ENCODE measurements at places on chromosomes 5 and 9.
A peak's percentile ranks its signal among the peaks of the same experiment; 100 is the strongest.

GRCh38 chr9:136977649-136978072, 357 bp downstream of the PTGDS start:
- no peaks in the 10 kb centered on the region for H3K27me3 ChIP-seq
- peak overlapping the region; percentile 86 for H3K4me3 ChIP-seq
- no peak overlapping the region for H3K27ac ChIP-seq
- H3K4me1 ChIP-seq: peaks cover 24% of the 10 kb centered on the region

DNA sequence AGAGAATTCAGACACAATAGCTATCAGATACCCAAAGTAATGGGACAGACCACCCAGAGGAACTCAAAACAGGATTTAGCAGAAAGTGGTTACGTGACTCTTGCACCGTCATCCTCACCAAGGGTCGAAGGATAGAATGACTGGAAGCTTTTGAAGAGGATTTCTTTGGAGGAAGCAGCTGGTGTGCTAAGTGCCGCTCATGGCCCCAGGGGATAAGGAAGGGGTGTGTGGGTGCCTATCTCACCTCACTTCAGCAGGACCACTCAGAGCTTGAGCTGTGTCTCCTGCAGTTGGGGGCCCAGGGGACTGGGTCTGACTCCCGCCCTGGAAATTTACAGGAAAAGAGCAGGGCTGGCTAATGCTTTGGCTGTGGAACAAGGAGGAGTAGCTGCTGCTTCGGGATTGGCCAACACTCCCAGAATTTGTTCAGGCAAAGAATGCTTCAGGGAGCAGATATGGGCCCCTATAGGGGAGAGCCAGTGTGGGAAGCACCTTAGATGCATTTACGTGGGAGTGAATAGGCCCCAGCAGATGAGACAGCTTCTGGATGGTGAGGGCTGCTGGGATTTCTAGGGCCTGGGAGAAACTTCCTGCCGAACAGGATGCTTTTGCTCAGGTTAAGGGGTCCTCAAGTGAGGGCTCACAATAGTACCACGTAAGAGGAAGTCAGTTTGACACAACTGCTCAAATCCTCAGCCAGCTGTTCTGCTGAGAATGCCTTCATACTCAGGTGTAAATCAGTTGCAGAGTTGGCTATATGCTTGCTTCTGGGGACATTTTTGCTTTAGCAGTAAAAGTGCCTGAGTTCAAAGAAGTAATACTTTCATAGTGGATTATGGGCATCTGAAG, 29.1 kb upstream of the TOMM5 start:
- H3K4me3 ChIP-seq: no peak overlapping the region
- peaks cover 42% of the 10 kb centered on the region for H3K27me3 ChIP-seq
- H3K4me1 ChIP-seq: peaks cover 8% of the 10 kb centered on the region
- no peak for DNase-seq

- no peak overlapping the region for H3K27ac ChIP-seq
- H3K4me3 ChIP-seq: no peak overlapping the region
- H3K4me1 ChIP-seq: no peaks in the 10 kb centered on the region
- no peaks in the 10 kb centered on the region for H3K27me3 ChIP-seq
Measured at GRCh38 chr9:94097788-94098414, 13.6 kb downstream of the PTPDC1 start.

DNA sequence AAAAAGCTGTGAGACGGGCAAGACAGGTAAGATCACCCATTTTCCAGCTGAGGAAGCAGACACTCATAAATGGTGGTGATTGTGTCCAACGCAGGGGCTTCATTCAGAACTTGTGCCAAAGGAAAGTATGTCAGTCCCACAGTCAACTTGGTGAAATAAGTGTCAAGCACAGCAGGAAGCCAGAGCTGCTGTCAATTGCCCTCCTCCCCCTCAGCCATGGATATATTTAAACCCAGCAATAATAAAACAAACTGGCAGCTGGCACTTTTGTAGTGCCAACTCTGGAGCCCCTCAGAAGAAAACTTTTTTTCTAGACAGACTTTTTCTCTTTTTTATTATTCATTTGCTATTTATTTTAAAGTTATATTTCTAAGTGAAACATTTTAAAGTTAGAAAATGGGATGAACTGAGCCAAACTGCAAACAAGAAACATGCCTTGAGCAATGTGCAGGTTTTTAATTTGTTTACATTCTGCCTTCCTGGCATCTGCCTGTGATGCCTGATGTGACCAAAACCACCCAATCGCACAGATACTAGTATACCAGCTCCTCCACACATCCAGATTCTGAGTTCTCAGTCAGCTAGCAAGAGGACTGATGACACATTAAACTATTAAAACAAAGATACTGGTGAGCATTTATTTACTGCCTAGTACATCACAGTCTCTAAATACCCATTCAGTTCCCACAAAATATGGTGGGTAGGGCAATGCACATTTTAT, 17.0 kb downstream of the DMAC1 start:
- no peak for DNase-seq
- H3K4me1 ChIP-seq: peaks cover 9% of the 10 kb centered on the region
- H3K4me3 ChIP-seq: no peak overlapping the region
- peaks cover 5% of the 10 kb centered on the region for H3K27me3 ChIP-seq
- peaks cover 2% of the 10 kb centered on the region for H3K36me3 ChIP-seq
- H3K27ac ChIP-seq: no peak overlapping the region

GRCh38 chr5:119410448-119411159, 41.7 kb upstream of the HSD17B4 start:
- H3K4me1 ChIP-seq: peaks cover 17% of the 10 kb centered on the region
- DNase-seq: no peak
- H3K4me3 ChIP-seq: no peak overlapping the region
- H3K27ac ChIP-seq: no peak overlapping the region
- H3K27me3 ChIP-seq: no peaks in the 10 kb centered on the region

DNA sequence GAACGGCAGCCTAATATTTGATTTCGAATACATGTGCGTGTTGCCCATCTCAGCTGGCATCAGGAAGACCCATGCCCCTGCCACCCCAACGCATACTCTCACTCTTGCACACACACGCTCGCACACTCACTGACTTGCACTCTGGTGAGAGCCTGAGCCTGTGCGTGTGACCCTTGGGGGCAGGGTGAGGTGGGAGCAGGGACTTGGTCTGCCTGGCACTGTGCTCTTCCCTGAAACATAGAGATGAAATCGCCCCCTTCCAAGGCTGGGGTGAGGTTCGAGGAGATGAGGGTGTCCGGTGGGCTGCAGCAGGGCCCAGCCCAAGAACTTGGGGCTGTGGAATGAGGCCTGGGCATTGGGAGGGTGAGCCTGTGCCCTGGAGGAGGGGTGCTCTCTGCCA, 1.2 kb downstream of the LCN9 start:
- no peak overlapping the region for H3K4me3 ChIP-seq
- H3K4me1 ChIP-seq: no peaks in the 10 kb centered on the region
- peaks cover 4% of the 10 kb centered on the region for H3K27me3 ChIP-seq
- H3K36me3 ChIP-seq: no peaks in the 10 kb centered on the region
- no peak for DNase-seq

GRCh38 chr5:36875051-36875789, 1.3 kb upstream of the NIPBL start:
- no peaks in the 10 kb centered on the region for H3K36me3 ChIP-seq
- no peaks in the 10 kb centered on the region for H3K27me3 ChIP-seq
- DNase-seq: peak; percentile 47
- H3K4me3 ChIP-seq: peak overlapping the region; percentile 96
- H3K27ac ChIP-seq: peak overlapping the region; percentile 98
- H3K4me1 ChIP-seq: peaks cover 33% of the 10 kb centered on the region

DNA sequence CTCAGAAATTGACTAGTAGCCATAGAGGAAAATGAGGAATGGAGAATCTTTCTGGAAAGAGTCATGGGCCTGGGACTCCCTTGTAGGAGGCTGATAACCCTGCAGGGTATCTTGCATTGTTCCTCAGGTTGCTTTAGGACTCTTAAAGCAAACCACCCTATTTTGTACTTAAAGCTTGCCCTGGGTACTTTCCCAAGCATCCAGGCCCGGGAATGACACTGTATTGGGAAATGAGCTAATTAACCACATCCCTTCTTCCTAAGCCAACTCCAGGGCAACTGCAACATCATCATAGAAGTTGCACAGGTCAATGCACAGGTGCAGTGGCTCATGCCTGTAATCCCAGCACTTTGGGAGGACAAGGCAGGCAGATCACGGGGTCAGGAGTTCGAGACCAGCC, 55.9 kb downstream of the UGCG start:
- H3K27ac ChIP-seq: no peak overlapping the region
- H3K4me1 ChIP-seq: peaks cover 11% of the 10 kb centered on the region
- no peaks in the 10 kb centered on the region for H3K36me3 ChIP-seq
- no peak overlapping the region for H3K4me3 ChIP-seq

DNA sequence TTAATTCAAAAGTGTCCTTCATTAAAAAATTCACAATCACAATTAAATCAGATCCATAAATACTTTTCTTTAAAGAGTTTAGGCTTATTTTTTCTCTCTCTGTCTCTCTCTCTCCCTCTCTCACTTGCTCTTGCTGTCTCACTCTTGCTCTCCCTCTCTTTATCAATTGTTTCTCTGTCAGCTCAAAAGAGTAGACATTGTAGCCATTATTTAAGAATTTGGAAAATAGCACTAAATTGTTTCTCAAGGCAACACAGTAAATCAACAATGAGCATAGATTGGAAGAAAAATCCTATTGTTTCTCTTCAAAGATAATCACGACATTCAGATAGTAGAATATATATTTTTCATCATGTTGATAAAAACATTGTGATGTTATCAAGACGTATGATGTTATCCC, 1114.0 kb downstream of the PTPRD start:
- no peak overlapping the region for H3K4me3 ChIP-seq
- H3K27me3 ChIP-seq: no peaks in the 10 kb centered on the region
- H3K27ac ChIP-seq: no peak overlapping the region
- DNase-seq: no peak

- H3K27ac ChIP-seq: peak overlapping the region; percentile 94
- no peak for DNase-seq
- H3K36me3 ChIP-seq: peaks cover 6% of the 10 kb centered on the region
Measured at GRCh38 chr9:121357011-121357410, 13.0 kb downstream of the STOM start.

DNA sequence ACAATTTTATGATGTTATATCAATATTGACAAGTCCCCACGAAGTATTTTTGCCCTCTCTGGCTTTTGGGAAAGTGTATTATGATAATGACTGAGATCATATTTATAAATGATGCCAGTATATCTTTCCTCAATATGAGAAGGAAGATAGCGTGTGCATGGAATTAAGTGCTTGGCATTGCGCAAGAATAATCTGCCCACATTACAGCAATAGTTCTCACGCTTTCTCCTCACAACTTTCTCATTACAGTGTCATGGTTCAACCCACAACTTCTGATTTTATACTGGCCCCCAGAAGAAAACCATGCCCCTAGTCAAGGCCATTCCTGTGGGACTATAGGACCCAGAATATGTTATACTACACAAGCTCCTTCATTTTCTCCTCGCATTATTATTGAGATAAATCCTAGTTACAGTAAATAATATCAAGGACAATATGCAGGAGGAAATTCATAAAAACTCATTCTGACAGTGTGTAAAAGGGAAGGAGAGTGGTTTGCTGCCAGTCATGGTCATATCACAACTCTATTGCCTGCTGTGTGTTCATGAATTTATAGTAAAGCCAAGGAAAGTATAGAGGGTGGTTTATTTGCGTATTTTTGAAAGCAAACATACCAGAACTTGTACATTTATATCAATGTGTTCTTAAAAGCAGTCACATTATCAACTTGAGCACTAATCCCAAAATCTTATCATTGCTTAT, 114.1 kb downstream of the PIK3R1 start:
- no peaks in the 10 kb centered on the region for H3K4me1 ChIP-seq
- peaks cover 2% of the 10 kb centered on the region for H3K36me3 ChIP-seq
- no peak overlapping the region for H3K4me3 ChIP-seq
- peaks cover 10% of the 10 kb centered on the region for H3K27me3 ChIP-seq

DNA sequence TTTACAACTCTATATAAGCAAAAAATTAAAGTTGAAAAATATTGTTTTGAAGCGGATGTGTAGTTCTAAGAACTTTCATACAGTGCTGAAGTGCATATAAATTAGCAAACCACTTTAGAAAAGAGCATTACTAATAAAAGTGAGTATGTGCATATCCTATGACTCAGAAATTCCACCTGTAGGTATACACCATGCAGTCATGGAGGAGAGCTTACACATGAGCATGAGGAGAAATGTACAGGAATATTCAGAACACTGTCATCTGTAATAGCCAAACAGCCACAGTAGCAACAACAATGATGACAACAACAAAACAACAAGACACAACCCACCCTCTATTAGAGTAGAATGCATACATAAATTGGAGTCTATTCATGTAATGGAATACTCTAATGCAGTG, 138.2 kb upstream of the ARRDC3 start:
- H3K36me3 ChIP-seq: no peaks in the 10 kb centered on the region
- H3K27me3 ChIP-seq: peaks cover 9% of the 10 kb centered on the region
- peaks cover 2% of the 10 kb centered on the region for H3K4me1 ChIP-seq
- no peak overlapping the region for H3K4me3 ChIP-seq
- DNase-seq: no peak

DNA sequence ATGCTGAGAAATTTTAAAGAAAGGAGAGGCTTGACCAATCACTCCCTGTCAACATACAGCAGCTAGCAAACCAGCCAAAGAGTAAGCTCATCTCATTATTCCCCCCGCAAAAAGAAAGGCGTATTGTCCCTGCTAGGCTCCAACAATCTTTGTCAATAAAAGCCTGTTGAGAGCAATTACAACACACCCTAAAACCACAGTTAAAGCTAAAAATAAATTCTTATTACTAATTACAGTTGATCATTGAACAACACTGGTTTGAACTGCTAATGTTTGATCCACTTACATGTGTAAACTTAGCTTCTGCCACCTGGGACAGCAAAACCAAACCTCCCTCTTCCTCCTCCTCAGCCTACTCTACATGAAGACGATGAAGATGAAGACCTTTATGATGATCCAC, 151.2 kb downstream of the TSSK1B start:
- peaks cover 3% of the 10 kb centered on the region for H3K4me1 ChIP-seq
- no peaks in the 10 kb centered on the region for H3K27me3 ChIP-seq
- DNase-seq: no peak
- H3K27ac ChIP-seq: no peak overlapping the region
- H3K4me3 ChIP-seq: no peak overlapping the region
- H3K36me3 ChIP-seq: no peaks in the 10 kb centered on the region

DNA sequence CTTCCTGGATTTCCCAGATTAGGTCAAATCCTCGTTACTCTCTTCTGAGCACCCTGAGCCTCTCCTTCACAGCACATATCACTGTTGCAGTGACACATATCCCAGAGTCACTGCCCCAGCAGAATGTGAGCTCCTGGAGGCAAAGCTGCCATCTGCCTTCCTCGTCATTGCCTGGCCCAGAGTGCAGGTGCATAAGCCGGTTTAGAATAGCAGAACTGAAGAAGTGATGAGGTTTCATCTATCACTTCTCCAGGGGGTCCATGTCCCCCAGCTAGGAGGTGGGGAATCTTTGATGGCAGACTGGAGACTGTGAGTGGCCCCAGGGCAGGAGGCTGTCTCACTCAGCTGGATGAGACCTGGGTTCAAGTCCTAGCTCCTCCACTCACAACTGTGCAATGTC, 25.8 kb downstream of the NIPAL4 start:
- H3K27me3 ChIP-seq: no peaks in the 10 kb centered on the region
- peaks cover 35% of the 10 kb centered on the region for H3K4me1 ChIP-seq
- H3K4me3 ChIP-seq: peak overlapping the region; percentile 25
- H3K36me3 ChIP-seq: peaks cover 25% of the 10 kb centered on the region
- no peak for DNase-seq

- H3K4me1 ChIP-seq: no peaks in the 10 kb centered on the region
- H3K4me3 ChIP-seq: no peak overlapping the region
- no peak for DNase-seq
- no peak overlapping the region for H3K27ac ChIP-seq
Measured at GRCh38 chr9:86968258-86968920, 21.1 kb upstream of the GAS1 start.

- DNase-seq: no peak
- no peaks in the 10 kb centered on the region for H3K4me1 ChIP-seq
- no peaks in the 10 kb centered on the region for H3K27me3 ChIP-seq
- no peak overlapping the region for H3K4me3 ChIP-seq
Measured at GRCh38 chr5:92429646-92430045, 1046.5 kb upstream of the ARRDC3 start.
